ENCODE measurements at places on chromosomes 3 and 15.

- no peak for DNase-seq
Observed at GRCh38 chr3:128285042-128285966, 132.0 kb downstream of the EEFSEC start.

DNA sequence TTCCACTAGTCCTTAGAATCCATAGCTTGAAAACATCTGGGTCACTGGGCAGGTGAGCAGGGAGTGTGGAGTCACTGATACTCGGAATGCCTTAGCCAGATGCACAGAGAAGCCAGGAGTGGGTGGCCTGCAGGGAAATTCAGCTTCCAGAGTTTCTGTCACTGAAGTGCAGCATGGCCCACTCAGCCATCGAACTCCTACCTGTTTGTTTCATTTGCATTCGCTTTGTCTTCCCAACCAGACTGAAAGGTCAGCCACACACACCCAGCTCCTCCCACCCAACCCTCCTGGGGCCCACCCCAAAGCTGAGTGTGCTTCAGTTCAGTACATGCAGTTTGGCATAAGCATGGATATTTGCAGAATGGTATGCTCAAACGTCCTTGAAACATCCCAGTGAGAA, 124.5 kb upstream of the ATP10A start:
- no peak for DNase-seq

- no peak for DNase-seq
Observed at GRCh38 chr3:189557824-189558223, 73.4 kb upstream of the TP63 start.

GRCh38 chr15:35624881-35625280, 78.9 kb upstream of the DPH6 start:
- peak; percentile 74 for DNase-seq

- DNase-seq: no peak
Observed at GRCh38 chr3:51395493-51396213, 4.6 kb downstream of the RBM15B start.

DNA sequence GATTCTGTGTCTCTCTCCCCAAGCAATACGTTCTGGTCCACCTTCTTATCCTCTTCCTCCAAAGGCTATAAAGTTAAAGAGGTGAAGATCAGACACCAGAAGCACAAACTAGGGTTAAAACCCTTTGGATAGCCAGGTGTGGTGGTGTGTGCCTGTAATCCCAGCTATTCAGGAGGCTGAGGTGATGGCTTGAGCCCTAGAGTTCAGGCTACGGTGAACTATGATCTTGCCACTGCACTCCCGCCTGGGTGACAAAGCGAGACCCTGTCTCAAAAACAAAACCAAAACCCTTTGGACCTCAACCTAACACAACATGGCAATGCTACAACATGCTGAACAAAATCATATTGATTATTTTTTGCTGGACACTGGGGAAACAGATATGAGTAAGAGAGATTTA, 43.2 kb downstream of the MSL2 start:
- DNase-seq: no peak

DNA sequence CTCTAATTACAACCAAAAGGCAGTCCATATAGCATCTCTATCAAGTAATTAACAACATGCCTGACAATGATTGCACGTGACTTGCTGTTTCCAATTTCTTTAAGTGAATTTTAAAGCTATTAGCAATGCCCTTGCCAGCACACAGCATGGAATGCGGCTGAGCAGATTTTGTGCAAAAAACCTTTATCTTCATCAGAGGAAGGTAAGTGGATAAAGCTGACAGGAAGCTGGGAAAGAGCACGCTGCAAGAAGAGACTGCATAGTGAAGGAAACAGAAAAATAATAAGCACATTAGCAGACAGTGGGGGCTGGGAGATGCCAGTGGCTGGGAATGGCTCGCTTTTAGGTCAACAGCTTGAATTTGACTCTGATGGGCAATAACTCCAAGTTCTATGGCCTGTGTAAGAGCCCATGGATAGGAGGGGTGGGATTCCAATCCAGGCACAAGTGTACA, 138.8 kb downstream of the PDZRN3 start:
- no peak for DNase-seq

GRCh38 chr15:51094606-51095569, at the start of gene TNFAIP8L3:
TSS of gene TNFAIP8L3 (minus strand) at chr15:51094906. CDS start at chr15:51094595, 311 bp downstream.
- DNase-seq: peak; percentile 17

- DNase-seq: no peak
Observed at GRCh38 chr3:55544219-55544618, 57.1 kb upstream of the WNT5A start.

- no peak for DNase-seq
Observed at GRCh38 chr3:182182531-182182968, 470.8 kb downstream of the SOX2 start.
